ENCODE measurements at places on chromosomes 3 and 15.

- DNase-seq: no peak
Observed at GRCh38 chr3:150235799-150236198, 172.3 kb upstream of the TSC22D2 start.

- no peak for DNase-seq
Observed at GRCh38 chr3:176739159-176739558, 458.1 kb downstream of the TBL1XR1 start.

DNA sequence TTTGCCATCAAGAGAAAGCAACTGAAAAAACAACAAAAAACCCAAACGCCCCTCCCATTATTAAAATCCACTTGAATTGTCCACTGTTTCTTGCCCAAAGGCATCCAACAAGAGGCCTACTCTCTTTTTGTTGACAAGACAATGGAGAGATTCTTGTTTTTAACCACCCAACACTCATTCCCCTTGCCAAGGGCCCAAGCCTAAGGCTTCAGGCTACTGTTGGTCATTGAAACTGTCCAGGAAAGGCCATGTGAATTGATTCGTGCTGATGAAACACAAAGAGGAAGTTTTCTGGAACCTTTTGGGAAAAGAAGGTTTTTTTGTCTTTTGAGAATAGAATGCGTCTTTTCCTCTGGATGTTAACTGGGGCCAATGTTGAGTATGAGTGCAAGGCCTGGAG, 157.4 kb upstream of the PFN2 start:
- no peak for DNase-seq

DNA sequence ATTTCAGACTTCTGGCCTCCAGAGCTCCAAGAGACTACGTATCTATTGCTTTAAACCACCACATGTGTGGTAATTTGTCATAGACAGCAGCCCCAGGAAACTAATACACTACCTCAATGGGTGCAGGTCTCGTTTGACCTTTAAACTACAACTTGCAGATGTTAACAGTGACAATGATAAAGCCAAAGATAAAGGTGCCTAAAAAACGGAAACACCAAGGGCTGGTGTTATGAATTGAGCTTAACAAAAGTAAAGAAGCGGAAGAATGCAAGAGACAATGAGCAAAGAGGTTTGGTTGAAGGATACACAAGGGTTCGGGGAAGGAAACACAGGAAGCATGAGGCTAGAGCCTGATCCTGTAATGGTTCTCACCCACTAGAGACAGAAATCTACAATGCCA, 50.8 kb downstream of the RFTN1 start:
- no peak for DNase-seq

DNA sequence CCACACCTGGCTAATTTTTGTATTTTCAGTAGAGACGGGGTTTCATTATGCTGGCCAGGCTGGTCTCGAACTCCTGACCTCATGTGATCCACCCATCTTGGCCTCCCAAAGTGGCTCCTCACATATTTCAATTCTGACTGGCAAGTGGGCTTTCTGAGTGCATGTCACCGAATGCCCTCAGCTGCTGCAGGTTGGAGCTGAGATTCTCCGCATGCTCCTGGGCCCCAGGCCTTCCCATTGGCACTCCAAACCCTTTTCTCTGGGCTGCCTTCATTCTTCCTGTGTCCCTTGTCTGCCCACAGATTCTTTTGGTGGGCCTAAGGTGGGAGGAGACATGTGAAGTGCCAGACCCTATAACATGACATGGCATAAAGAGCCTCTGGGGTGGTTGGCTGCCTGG, 67.3 kb downstream of the SYNM start:
- DNase-seq: no peak

DNA sequence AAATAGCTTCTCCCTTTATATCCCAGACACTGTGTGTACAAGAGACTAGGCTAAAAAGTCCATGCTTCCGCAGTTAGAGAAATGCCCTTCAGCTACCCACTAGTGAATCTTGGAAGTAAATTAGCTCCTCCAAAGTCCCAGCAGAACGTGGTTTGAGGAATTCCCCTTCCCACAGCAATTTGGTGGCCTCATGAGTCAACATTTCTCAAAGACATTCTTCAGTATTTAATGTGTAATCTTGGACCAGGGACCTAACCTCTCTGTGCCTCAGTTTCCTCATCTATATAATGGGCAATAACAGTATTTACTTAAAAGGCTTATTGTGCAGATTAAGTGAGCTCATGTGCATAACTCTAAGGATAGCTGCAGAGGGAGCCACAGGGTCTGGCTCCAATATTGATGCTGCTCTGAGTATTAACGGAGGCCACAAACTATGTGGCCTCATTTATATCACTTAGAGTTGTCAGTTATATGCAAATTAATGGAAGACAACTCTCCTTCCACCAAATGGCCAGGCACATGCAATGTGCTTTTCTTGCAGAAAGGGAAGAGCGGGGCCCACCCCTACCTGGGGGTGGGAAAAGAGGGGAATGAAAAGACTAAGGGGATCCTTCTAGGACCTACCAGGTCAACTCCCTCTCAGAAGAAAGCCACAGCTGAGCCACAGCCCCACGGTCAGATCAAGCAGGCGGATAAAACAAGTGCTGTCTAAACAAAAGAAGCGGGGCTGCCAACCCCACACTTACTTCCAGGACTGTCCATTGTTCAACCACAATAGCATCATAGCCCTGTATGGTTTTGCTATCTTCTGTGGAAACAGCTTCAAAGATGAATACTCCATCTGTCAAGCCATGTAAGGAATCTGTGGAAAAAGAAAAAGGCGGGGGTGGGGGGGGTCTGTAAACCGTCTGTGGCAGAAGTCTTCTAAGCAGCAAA, 92.4 kb downstream of the OXNAD1 start:
- no peak for DNase-seq

DNA sequence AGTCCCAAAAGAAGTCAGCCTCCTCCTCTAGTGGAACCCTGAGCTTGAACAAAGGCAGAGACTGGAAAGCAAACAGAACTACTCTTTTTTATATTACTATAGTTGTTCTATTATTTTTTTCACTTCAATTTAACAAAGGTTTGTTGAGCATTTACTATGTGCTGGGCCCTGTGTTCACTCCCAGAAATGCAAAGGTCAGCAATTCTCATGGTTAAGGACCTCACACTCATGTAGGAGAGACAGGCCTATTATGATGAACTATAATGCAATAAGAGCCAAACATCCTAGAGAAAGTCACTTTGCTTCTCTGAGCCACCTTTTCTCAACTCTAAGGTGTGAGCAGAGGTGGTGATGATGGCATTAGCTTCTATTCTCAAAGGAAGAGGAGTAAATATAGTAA, 82.1 kb upstream of the ARHGEF3 start:
- no peak for DNase-seq

DNA sequence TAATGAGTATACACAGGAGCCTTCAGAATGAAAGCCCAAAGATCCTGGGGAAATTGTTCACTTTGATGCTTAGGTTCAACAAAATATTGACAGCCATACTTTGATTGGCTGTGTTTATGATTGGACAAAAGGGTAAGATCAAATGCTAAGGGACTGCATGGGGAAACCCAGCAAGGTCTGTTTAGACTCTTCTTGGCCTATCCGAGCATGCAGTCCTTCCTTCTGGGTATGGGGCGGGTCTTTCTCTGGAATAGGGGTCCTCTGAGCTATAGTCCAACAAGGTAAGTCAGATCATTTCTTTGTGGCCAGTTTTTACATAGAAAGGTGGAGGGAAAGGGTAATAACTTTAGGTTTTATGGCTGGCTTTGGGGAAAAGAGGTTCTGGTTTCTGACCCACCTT, 52.9 kb upstream of the ACKR4 start:
- no peak for DNase-seq

GRCh38 chr15:89778861-89779260, 2.7 kb downstream of the MESP2 start:
- DNase-seq: no peak

DNA sequence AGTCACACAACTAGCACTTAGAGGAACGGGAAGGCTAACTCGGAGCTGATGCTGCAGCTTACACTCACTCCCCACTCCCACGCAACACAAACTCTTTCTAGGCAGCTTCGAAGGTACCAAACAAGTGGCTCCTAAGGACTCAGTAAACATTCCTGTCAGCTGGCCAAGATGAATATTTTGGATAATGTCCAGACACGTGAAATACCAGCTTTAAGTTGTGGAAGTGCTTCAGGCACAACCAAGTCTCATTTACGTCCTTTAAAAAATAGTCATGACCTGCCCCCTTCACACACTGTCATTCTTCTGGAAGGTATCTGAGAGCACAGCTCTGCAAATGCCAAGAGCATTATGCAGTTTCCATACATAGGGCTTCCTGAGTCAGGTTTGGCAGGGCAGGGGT, 1005.9 kb upstream of the CFAP20DC start:
- DNase-seq: no peak

GRCh38 chr15:95839367-95839782, 491.1 kb upstream of the NR2F2 start:
- DNase-seq: no peak

DNA sequence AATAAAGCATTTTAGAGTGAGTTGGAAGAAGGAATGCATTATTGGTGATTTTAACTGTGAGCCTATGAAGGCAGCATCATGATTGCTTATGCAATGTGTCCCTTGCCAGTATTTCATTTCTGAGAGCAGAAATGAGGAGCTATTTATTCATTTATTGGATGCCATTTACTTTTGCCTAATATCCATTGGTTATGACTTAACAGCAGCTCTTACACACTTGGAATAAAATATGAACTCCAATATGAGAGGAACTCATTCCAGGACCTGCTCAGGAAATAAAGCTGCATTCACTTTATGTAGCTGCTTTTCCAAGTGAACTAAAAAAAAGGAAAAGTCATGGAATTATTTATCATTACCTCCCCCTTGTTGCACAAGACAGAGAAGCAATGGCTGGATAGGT, 280.1 kb downstream of the LRTM1 start:
- DNase-seq: no peak

- no peak for DNase-seq
Observed at GRCh38 chr3:95923496-95924210, 890.7 kb upstream of the EPHA6 start.

GRCh38 chr3:143242101-143242500, 122.5 kb downstream of the CHST2 start:
- no peak for DNase-seq

DNA sequence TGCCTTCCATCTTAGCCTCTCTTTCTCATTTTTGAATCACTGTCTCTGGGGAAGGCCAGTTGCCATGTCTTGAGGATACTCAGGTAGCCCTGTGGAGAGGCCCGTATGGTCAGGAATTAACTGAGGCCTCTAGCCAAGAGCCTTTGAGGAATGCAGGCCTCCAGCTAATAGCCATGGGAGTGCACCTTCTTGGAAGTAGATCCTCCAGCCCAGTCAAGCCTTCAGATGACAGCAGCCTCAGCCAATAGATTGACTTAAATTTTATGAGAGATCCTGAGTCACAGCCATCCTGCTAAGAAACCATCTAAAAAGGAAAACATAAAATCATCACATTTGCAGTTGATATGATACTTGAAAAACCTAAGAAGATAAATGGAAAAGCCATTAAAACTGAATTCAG, 112.5 kb upstream of the BNIP2 start:
- DNase-seq: no peak

GRCh38 chr15:35055416-35056105, 29.5 kb downstream of the NANOGP8 start:
- no peak for DNase-seq

DNA sequence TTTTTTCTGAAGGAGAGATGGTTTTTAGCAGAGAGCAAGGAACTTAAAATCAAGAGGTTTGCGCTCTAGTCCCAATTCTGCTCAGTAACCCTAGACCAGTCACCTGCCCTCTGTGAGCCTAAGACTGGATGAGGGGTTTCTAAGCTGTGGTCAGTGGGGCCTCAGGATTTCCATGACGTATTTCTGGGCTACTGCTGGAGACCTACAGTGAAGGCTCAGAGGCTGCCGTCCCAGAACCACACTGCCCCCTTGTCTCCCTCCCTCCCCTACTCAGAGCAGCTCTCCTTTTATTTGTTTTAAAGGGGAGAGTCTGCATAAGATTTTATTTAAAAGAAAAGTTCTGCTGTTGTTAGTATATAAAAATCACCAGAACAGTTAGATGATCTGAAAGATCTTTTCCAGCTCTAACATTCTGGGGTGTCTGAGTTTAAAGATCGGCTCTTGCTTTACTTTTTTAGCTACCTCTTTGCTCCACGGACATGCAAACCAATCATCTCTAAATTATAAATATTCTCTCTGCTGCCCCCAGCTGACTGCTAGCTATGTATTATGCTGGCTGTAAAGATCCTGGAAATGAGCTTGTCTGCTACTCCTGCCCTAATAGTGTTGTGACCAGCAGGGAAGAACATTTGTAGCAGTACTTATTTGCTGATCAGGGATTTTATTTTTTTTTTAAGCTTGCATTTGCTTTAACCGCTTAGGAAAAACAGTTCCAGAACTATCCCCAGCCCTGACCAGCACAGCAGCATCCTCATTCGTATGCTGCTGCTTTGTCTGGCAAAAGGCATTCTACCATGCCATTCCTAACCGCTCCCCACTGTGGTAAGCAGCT, 28.6 kb upstream of the NDUFB4 start:
- no peak for DNase-seq

DNA sequence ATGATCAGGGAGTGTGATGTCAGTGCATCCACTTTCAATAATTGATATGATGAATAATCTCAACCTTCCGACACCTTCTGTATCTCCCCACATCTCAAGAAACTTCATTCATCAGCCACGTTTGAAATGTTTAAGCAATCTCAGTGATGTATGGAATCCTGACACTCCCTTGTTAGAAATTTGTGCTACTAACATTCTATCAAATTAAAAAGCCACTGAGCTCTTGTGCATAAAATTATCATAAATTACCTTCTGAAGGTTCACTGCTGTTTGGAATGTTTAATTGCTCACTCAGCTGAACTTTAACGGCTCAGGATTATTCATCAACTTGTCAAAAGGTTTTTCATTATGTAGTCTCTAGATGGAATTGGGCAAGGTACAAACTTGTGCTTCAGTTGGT, 108.4 kb upstream of the DPH6 start:
- DNase-seq: no peak

GRCh38 chr15:66841953-66842681, 140.1 kb downstream of the SMAD6 start:
- DNase-seq: peak; percentile 10

DNA sequence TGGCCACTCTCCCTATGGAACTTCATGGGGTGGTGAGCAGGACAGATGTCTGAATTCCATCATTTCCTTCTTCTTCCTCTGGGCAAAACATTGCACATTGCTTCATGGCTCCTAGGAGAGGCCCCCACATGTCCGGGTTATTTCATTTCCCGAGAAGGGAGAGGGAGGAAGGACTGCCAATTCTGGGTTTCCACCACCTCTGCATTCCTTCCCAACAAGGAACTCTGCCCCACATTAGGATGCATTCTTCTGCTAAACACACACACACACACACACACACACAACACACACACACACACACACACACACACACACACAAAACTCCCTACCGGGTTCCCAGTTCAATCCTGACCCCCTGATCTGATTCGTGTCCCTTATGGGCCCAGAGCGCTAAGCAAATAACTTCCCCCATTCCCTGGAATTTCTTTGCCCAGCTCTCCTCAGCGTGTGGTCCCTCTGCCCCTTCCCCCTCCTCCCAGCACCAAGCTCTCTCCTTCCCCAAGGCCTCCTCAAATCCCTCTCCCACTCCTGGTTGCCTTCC, 1.9 kb downstream of the RHO start:
- DNase-seq: no peak

Measured in T-cell (primary cell).